Stimulated activated CD8-positive, alpha-beta memory T cell treated with anti-CD3 and anti-CD28 coated beads, Interleukin-4, amount 100 ng/mL, for 24 hours (primary cell): ENCODE measurements at places on chromosomes 1 and 21.
A peak's percentile ranks its signal among the peaks of the same experiment; 100 is the strongest.

GRCh38 chr1:58748666-58749065 is 35.2 kb downstream of the JUN start:
- DNase-seq, result no peak

DNA sequence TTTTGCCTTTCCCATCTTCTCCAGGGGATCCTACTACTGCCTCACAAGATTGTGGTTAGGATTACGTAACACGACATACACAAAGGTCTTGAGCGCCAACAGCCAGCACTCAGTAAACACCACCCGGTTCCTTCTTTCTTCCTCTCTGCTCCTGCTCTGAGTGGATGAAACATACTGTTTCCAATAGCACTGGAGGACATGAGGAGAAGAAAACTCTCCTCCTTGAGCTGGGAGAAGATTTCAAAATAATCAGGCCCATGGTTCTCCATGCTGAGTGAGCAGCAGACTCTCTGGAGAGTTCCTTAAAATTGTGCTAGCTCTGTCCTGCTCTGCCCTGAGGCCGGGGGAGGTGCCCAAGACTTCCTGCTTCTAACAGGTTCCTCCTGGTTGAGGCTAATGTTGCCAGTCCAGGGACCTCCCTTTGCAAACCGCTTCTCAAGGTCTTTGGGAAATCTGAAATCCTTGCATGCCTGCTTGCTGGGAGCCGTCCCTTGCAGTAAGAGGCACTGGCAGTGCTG is 29.4 kb upstream of the MX1 start:
- no peak for DNase-seq

- no peak for DNase-seq
Observed at GRCh38 chr1:229385853-229386456, 43.1 kb upstream of the CCSAP start.

DNA sequence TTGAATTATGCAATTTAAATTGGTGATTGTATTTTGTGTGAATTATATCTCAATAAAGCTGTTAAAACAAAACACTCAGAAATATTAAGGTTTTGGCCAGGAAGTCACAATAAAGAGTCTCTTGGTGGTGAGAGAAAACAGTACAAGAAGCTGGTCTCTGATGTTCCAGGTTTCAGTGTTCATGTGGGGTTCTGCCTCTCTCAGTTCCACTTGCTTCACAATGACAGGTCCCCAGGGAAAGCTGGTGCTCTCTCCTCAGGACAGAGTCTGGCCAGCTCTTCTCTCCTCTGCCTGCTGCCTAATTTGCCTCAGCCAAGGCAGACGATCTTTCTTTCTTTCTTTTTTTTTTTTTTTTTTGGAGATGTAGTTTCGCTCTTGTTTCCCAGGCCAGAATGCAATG is 342.9 kb upstream of the PLXNA2 start:
- no peak for DNase-seq

- DNase-seq, result no peak
Observed at GRCh38 chr1:32239790-32240139, 7.3 kb upstream of the FAM167B start.

DNA sequence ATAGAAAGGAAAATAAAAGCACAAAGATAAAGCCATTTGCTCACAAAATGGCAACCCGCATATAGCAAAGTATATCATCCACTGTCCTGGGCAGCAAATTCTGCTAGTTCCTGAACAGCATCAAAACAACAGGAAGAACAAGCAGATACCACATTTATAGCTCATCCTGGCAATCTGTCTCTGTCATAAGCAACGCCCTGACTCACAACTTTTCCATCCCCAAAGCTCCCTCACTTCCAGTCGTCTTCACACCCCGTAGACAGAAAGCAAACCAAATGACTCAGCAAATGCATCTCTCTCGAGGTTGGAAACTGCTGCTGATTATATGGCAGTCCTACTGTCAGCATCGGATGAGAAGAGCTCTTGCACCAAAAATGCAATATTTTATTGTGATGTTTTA is 65.8 kb downstream of the AK5 start:
- no peak for DNase-seq

DNA sequence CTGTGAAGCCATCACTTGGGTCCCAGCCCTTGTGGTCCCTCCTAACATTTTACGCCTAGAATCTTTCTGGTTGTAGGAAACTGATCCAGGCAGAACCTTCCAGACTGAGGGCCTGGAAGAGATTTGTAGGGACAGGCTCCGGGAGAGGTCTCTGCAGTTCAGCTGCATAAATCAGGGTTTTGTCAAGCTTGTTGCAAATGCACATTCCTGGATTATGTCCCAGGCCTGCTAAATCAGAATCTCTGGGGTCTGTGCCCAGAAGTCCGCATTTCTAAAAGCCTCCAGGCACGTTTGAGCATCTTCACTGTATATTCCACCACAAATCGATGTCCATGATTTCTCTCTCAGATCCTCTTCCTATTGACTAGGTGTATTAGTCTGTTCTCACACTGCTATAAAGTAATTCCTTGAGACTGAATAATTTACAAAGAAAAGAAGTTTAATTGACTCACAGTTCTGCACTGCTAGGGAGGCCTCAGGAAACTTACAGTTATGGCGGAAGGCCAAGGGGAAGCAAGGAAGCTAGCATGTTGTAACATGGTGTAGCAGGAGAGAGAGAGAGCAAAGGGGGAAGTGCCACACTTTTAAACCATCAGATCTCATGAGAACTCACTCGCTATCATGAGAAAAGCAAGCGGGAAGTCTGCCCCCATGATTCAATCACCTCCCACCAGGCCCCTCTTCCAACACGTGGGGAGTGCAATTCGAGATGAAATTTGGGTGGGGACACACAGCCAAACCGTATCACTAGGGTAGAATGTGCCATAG is 1.2 kb upstream of the FHAD1 start:
- DNase-seq, result no peak

- no peak for DNase-seq
Observed at GRCh38 chr1:46425726-46426125, 31.6 kb downstream of the FAAH start.

- no peak for DNase-seq
Observed at GRCh38 chr1:112337028-112337531, 58.9 kb upstream of the CTTNBP2NL start.

DNA sequence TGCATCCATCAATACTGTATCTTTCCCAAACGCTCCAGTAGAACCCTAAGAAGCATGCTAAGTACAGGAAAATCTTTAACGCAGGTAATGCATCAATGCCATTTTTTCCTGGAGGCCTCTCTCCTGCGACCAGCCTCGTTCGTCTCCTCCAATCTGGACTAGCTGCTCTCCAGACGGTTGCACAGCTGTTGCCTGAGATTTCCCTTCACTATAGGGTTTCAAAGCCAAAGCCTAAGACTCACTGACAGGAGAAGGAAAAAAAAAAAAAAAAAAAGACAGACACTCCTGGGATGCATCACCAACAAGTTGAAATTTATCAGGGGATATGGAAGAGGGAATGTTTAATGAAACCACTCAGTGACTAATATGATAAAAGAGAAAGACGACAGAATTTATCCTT is 93.0 kb downstream of the APP start:
- no peak for DNase-seq

DNA sequence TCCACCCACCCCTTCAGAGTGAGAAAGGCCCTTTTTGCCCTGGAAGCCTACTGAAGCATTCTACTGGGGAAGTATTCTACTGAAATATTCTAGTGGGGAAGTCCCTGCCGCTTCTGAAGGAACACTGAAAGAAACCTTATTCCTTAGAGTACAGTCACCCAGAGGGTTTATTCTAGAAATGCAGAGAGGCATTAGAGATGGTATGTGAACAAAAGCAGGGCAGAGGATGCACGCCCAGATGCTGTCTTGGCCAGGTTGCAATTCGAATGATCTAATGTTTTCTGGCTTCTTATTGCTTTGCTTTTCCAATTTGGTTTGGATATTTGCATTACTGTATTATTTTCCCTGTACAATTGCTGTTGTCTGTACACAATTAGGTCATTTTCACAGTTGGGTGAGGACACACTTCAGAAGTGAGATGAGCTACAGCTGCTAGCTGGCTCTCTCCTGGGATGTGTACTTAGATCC is 37.1 kb downstream of the CCN1 start:
- no peak for DNase-seq

- DNase-seq, result no peak
Observed at GRCh38 chr1:171140401-171140800, 44.7 kb upstream of the FMO2 start.

DNA sequence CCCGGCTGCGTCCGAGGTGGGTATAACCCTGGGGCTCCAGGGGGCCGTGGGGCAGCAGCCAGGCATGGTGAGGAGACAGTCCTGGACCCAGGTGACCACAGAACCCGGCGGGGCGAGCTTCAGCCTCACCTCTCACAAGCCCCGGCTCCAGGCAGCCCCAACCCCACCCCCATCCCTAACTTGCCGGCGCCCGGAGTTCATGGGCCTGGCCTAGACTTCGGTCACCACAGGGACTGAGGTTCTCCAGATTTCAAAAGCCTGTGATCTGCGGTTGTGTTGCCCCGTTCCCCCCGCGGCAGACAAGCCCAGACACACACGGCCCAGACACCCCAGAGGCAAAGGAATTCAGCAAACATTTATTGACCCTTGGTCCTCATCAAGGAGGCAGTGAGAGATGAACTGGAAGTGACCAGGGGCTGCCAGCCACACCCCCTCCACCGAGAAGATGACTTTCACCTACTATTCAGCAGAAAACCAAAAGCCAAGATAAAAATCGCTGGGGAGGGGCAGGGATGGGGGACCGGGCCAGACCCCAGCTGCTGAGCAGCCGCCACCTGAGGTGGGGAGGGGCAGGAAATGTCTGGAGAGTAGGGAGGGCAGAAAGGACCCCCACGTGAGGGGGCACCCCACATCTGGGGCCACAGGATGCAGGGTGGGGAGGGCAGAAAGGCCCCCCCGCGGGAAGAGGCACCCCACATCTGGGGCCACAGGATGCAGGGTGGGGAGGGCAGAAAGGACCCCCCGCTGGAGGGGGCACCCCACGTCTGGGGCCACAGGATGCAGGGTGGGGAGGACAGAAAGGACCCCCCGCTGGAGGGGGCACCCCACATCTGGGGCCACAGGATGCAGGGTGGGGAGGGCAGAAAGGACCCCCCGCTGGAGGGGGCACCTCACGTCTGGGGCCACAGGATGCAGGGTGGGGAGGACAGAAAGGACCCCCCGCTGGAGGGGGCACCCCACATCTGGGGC is 3.9 kb downstream of the HES4 start:
- DNase-seq, result no peak

GRCh38 chr21:46172863-46173528 is 11.3 kb downstream of the SPATC1L start:
- no peak for DNase-seq

GRCh38 chr1:170377896-170378634 is 153.9 kb upstream of the GORAB start:
- DNase-seq, result no peak

DNA sequence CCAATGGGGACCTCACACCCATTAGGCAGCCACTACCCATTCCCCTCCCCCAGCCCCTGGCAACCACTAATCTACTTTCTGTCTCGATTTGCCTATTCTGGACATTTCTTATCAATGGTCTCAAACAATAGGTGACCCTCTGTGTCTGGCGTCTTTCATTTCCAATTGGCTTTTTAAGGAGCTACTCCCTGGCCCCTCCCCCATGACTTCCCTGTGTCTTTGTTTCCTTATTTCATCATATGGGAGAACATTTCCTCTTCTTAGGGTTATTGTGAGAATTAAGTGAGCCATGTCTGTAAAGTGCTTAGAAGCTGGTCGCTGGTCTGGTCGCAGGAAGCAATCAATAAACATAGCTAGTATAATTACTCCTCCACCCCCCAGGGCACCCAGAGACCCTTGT is 80.9 kb downstream of the SPSB1 start:
- DNase-seq, result no peak

DNA sequence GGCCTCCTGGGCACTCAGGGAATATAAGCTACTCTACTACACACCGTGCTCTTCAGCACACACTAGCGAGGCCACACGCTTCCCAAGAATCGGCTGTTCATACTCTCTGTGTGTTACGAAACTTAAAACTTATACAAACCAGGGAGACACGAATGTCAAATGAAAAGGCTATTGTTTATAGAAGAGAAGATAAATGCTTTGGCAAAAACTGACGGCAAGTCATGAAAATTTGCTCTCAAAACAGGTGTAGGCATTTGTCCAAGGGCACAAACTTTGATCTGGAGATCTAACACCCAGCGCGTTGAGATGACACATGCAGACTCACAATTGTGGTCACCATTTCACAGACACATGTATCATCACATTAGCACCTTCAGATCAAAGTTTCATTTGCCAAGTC is 46.1 kb downstream of the USP48 start:
- no peak for DNase-seq

DNA sequence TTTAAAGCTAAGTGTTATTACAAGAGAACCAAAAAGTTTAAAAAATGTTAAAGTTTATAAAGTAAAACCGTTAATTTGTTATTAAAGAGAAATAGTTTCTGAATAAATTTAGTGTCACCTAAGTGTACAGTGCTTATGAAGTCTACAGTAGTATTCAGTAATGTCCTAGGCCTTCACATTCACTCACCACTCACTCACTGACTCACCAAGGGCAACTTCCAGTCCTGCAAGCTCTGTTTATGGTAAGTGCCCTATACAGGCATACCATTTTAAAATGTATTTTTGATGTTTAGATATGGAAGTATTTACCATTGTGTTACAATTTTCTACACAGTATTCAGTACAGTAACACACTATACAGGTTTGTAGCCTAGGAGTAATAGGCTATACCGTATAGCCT is 60.1 kb upstream of the GCLM start:
- DNase-seq, result no peak

GRCh38 chr1:224632381-224632871 is 16.3 kb downstream of the CNIH3 start:
- no peak for DNase-seq

GRCh38 chr1:7235871-7236517 is 450.7 kb downstream of the CAMTA1 start:
- DNase-seq, result no peak

- DNase-seq, result peak; percentile 75
Observed at GRCh38 chr1:107056426-107057196, at the start of gene PRMT6. Gene PRMT6, plus strand, starts transcription at chr1:107056674. Its CDS starts 42 bp downstream, at chr1:107056716.

DNA sequence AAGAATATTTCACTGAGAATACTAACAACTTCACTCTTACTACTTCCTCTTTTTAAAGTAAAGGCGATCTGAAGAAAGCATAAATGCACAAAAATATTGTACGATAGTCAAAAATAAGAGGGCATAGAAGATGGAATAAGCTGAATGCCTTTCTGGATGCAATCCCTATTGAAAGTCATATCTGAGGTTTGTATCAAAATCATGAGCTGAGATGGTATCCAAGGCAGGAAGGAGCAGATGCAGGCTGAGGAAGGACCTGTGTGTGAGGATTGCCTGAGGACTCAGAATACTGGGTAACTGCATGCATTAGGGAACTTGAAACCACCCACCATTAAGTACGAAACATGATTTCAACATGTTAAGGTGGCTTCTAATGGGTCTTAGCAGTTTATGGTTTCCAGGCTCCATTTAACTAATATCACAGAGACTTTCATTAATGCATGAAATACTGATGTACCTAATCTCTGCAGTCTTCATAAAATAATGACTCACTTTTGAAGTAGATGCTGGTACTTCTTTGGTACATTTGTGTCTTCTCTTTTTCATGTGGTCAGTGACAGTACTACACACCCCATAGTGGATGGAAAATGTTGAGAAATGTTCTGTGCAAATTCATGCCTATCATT is 29.6 kb upstream of the RGS1 start:
- DNase-seq, result no peak

- DNase-seq, result no peak
Observed at GRCh38 chr1:192378276-192378675, 61.5 kb downstream of the RGS21 start.
